Activated CD4-positive, alpha-beta memory T cell treated with anti-CD3 and anti-CD28 coated beads for 36 hours (primary cell): ENCODE measurements at places on chromosomes 16 and 17. TPM values are rescaled to one million over a fixed set of nuclear protein-coding genes. Genes with fewer than 3 reads are reported as not detected.

DNA sequence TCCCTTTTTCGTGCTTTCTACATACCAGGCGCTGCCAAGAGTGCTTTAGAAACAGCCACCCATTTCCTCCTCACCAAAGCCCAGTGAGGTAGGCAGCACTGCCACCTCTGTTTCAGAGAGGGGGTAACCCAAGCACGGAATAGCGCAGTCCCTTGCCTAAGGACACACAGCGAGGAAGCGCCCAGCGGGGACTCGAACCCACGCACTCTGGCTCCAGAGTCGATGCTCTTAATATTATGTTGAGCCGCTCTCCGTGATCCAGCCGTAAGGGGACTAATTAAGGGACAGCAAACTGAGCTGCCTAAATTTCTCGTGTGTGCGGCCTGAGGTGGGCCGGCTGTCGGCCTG is 497 bp downstream of the CES1 start:
- no peaks in the 10 kb centered on the region for H3K4me1 ChIP-seq
- peaks cover 6% of the 10 kb centered on the region for H3K27me3 ChIP-seq
- no peak overlapping the region for H3K4me3 ChIP-seq
- no peak for DNase-seq

DNA sequence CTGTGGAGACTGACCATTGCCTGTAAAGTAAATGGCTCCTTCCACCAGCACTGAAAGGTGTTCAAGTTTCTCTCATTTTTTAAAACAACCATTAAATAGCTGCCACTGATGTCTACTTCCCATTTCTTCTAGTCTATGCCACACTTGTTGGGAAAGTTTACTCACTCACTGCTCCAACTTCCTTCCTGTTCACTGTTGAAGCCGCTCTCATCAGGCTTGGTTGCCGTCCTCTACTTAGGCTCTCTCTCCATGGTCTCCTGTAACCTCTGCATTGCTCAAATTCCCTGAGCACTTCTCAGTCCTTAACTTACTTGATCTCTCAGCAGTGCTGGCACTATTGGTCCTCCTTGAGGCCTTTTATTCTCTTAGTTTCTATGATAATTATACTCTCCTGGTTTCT is 32.4 kb downstream of the SNX11 start:
- H3K4me1 ChIP-seq: peaks cover 10% of the 10 kb centered on the region
- DNase-seq: no peak
- no peak overlapping the region for H3K4me3 ChIP-seq
- H3K36me3 ChIP-seq: peaks cover 5% of the 10 kb centered on the region
- H3K27me3 ChIP-seq: no peaks in the 10 kb centered on the region
- peak overlapping the region; percentile 16 for H3K27ac ChIP-seq

KRT39 gene
- not detected for total RNA-seq

GRCh38 chr16:8916541-8917225 is 34.5 kb downstream of the LITAFD start:
- H3K4me3 ChIP-seq: no peak overlapping the region
- H3K27me3 ChIP-seq: no peaks in the 10 kb centered on the region
- H3K4me1 ChIP-seq: peaks cover 47% of the 10 kb centered on the region
- H3K27ac ChIP-seq: peak overlapping the region; percentile 23
- DNase-seq: no peak

- peak; percentile 69 for DNase-seq
- no peak overlapping the region for H3K4me3 ChIP-seq
- no peaks in the 10 kb centered on the region for H3K27me3 ChIP-seq
- H3K36me3 ChIP-seq: peaks cover 32% of the 10 kb centered on the region
- peak overlapping the region; percentile 72 for H3K27ac ChIP-seq
These were observed 19.3 kb downstream of the CNTROB start for GRCh38 chr17:7951143-7951792.

DNA sequence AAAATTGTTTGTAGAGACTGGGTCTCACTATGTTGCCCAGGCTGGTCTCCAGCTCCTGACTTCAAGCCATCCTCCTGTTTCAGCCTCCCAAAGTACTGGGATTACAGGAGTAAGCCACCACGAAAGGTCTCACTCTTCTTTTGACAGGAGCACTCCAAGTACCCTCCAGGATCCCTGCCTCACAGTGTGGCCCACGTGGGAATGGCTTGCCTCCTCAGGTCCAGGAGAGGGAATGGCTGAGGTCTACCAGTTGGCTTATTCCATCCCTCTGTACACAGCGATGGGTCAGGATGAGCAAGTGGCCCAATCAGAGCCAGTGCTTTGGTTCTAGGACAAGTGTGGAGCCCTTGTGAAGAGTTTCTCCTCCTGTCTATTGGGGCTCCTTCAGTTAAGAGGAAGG is 73.7 kb upstream of the ZNF423 start:
- H3K36me3 ChIP-seq: no peaks in the 10 kb centered on the region
- H3K27me3 ChIP-seq: peaks cover 14% of the 10 kb centered on the region
- no peak for DNase-seq
- H3K4me3 ChIP-seq: no peak overlapping the region
- no peak overlapping the region for H3K27ac ChIP-seq

DNA sequence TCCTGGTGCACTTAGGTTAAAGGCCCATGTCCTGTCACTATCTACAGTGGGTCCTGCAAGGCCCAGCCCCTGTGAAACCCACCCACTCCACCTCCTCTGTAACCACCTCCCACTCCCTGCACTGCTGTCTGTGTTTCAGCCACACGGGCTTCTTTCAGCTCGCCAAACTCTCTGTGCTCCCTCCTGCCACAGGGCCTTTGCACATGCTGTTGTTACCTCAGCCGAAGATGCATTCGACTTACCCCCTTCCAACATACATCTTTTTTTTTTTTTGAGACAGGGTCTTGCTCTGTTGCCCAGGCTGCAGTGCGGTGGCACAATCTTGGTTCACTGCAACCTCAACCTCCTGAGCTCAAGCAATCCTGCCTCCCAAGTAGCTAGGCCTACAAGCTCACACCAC is 76.5 kb upstream of the RPL38 start:
- no peaks in the 10 kb centered on the region for H3K36me3 ChIP-seq
- no peak overlapping the region for H3K27ac ChIP-seq
- no peak overlapping the region for H3K4me3 ChIP-seq
- H3K4me1 ChIP-seq: no peaks in the 10 kb centered on the region
- H3K27me3 ChIP-seq: peaks cover 36% of the 10 kb centered on the region
- no peak for DNase-seq

UTS2R gene
- not detected for total RNA-seq

HSD3B7 gene
- 2.2 TPM for total RNA-seq

TMEM235 gene
- not detected for total RNA-seq
